ENCODE measurements at places on chromosomes 6 and 20.

DNA sequence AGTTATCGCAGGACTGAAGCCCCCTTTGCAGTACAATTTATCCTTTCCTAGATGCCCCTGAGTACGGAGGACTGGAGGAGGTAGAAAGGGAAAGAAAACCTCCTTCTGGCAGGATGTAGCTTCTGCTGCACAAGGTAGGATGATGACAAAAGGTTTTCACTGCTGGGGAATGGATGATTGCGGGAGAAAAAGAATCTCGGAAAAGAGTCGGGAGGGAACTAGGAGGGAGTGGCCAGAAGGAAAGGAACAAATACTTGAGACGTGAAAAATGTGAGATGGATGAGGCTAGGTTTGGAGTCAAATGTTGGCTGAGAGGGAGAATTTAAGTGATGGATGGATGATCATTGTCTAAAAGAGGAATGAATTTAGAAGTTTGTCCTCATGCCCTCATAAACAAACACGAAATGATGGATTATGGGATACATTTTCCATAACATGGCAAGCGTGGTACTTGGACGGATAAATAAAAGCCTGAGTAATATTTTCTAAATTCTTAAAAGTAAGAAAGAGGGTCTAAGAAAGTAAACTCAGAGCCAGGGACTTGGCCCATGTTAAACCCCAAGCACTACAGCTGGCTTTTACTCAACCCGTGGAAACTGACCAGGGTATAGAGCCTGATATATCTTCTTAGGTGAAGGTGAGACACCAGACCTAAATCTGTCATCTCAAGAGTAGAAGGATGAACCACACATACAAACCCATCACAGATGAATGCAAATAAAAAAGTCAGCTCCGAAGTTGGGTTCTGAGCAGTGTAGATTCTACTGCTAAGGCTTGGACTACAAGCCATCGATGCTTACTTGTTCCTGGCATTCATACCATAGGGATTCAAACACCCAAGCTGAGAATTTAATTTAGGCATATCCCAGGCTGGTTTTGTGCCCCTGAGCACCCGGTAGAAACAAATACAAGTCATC, 72.4 kb downstream of the HFE start:
- no peak for DNase-seq

- DNase-seq, result no peak
Observed at GRCh38 chr6:14313248-14313647, 195.7 kb downstream of the CD83 start.

DNA sequence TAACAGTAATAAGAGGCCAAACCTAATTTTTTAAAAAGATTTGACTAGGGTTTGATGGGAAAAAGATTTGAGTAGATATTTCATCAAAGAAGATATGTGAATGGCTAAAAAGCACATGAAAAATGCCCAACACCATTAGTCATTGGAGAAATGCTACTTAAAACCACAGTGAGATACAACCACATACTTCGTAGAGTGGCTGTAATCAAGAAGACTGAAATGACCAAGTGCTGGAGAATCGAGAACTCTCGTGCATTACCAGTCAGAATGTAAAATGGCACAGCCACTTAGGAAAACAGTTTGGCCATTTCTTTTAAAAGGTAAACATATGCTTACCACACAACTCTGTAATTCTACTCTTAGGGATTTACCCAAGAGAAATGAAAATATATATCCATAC, 175.5 kb downstream of the EYA2 start:
- DNase-seq, result no peak

- DNase-seq, result no peak
Observed at GRCh38 chr20:40942775-40943174, 85.8 kb upstream of the TOP1 start.

- DNase-seq, result no peak
Observed at GRCh38 chr6:135693811-135694370, 157.6 kb upstream of the PDE7B start.

DNA sequence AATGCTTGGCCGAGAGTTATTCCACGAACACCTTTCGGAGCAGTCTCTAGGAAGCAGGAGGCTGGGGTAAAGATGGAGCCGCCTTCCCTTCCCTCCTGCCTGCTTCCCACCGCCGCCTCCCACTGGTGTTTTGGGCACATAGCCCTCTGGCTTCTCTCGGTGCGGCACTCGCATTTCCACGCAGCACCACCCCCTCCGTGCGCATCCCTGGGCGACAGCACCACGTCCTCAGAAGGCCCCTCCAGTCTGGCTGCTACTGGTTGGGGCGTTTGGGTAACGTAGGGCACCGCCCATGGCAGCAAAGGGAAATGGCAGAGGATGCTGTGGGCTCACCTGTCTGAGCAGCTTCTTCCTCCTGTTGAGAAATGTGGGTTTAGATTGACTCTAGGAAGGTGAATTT, 2.4 kb downstream of the COL20A1 start:
- DNase-seq, result peak; percentile 31

- DNase-seq, result no peak
Observed at GRCh38 chr6:56649053-56649769, 6.5 kb upstream of the DST start.

GRCh38 chr6:33168639-33169038, 23.6 kb downstream of the COL11A2 start:
- no peak for DNase-seq

DNA sequence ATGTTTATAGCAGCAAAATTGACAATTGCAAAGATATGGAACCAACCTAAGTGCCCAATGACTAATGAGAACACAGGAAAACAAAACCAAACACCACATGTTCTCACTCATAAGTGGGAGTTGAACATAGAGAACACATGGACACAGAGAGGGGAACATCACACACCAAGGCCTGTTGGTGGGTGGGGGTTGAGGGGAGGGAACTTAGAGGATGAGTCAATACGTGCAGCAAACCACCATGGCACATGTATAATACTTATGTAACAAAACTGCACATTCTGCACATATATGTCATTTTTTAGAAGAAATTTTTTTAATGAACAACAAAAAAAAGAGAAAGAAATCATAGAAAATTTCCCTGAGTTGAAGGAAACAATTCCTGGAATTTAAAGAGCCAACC, 3.9 kb downstream of the EPM2A start:
- DNase-seq, result no peak

DNA sequence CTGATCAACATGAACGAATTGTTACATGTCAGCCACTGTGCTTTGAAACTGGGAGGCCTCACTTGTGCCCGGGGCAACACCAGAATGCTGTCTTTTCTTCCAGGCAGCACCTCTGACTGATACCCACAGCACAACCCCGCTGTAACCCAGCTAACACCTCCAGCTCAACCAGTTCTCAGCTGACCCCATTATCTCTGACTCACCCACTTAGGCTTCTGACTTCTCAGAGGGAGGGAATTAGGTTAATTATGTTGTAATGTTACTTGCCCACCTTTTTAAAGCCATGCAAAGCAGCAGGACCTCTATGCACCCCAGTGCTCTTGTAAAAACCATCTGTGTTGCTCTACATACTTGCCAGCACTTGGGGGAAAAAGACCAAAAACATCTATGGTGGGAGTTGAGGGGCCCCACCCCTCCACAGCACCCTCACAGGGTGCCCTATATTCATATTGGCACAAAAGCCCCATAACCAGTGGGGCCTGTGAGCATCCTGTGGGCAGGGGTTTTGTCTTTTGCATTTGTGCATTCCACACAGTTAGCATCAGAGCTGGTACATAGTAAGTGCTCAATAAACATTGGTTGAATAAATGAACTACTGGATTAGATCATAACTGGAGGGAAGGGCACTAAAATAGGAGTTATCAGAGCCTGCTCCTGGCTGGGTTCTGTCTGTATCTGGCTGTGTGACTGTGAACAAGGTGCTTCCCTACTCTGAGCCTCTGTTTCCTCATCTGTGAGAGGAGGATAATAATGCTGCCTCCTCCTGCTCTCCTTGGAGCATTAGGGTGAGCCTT, 22.3 kb downstream of the BNIP5 start:
- no peak for DNase-seq

GRCh38 chr6:49841424-49841823, 24.9 kb downstream of the CRISP1 start:
- no peak for DNase-seq

GRCh38 chr6:27139756-27140579, 107.5 kb upstream of the PRSS16 start:
- no peak for DNase-seq

- DNase-seq, result no peak
Observed at GRCh38 chr6:18279422-18279821, 15.1 kb upstream of the DEK start.

GRCh38 chr6:71262914-71263313, 25.7 kb upstream of the OGFRL1 start:
- no peak for DNase-seq

DNA sequence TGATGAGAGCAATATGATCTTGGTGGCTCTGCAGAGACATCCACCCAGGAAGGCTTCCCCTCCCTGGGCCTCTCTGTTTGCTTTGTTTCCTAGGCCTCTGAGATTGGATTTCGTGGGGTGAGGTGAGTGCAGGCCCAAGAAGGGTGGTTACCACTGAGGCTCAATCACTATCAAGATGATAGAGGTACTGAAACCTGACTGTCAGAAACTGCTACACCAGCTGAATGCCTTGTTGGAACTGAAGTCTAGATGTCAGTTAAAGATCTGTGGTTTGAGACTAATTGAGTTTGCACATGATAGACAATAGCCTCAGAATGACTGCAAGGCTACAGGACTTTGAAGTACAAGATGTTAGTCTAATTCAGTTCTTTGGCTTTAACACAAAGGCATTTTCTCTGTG, 15.2 kb downstream of the VNN1 start:
- no peak for DNase-seq

- DNase-seq, result peak; percentile 42
Observed at GRCh38 chr6:6003621-6004366, 2.9 kb downstream of the NRN1 start.

- no peak for DNase-seq
Observed at GRCh38 chr6:73984571-73985210, 288.7 kb downstream of the CD109 start.

- DNase-seq, result no peak
Observed at GRCh38 chr6:4567141-4567540, 209.1 kb upstream of the CDYL start.

DNA sequence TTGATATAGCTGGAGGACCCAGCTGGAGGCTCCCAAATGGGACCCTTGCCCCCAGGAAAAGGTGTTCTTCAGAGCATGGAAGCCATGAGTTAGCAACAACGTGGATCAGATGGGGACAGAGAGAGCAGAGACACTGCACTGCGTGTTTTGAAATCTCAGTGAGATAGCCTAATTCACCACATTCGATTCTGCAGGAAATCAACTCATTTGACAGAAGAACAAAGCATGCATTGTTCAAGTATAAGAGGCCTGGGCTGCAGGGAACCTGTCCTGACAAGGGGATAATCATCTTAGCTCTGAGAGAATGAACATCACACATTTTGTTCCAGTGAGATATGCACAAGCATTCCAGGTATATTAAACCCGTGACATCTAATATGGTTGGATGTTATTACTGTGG, 450.2 kb downstream of the CDH26 start:
- DNase-seq, result no peak

- peak; percentile 53 for DNase-seq
Observed at GRCh38 chr6:149483334-149483725, 1.5 kb downstream of the ZC3H12D start.

DNA sequence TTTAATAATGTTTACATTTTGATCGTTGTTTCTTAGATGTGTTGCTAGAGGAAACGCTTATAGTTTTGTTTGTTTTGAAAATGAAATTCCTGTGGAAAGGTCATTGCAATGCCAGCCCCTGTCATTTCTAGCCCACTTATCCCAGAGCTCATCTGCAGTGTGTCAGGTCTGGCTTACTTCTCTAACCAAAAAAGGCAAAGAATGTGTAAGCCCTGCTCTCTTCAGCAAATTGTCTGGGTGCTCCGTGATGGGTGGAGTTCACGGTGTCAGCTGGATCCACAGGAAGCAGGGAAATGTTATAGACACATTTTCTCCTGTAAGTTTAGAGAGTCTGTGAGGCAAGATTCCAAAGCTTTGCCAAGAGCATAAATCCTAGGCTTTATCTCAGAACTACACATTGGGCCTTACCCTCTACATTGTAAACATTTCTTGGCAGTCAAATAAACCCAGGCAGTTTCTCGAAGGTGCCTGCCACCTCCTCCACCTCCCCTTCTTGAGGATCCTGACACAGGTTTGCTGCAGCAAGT, 50.9 kb downstream of the RPRD1B start:
- DNase-seq, result no peak

DNA sequence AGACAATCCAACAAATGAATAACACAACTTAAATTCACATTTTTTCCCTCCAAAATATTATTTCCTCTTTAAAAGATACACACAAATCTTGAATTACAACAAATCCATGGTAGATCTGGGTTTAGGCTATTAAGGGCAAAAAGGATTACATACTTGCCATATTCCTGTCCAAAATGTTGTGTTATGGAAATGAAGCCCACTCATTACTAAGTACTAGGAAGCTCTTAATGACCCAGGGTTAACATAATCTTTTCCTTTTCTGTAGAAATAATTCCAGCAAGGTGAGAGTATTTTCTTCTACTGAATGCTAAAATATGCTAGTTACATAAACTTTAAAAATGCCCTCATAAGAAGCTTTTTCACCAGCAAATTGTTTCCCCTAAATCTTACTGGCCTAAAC, 1.6 kb downstream of the SHPRH start:
- DNase-seq, result no peak
